ENCODE measurements at places on chromosomes 3 and 15.

DNA sequence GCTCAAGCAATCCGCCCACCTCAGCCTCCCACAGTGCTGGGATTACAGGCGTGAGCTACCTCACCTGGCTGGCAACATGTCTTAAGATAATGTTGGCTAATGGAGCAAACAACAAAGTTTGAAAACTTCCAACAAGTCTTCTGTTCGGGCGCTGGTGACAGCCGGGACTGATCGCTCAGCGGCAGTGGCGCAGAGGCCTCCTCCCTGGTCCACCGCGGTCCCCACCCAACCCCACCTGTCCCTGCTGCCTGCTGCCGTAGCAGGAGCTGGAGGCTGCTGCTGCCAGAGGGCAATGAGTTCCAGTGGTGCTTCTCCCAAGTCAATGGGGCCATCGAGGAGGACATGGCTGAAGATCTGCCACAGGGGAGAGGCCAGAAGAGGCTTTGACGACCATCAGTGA, 12.1 kb downstream of the DLEC1 start:
- no peak for DNase-seq

DNA sequence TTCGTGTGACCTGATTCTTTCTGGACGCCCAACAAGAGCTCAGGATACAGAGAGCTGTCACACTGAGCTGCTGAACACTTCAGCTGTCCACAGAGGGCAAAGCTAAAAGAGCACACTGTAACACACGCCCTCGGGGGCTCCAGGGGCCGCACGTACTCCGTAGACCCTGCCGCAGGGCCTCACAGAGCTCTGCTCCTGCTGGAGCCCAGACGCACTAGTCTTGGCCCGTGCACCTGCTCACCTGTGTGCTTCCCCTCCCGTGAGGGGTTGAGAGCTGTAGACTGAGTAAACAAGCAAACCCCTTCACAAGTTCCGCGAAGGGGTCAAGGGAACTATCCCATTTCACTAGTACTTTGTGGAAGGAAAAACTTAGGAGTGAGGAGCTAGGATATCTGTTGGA, 30.7 kb upstream of the TUSC7 start:
- DNase-seq = no peak

DNA sequence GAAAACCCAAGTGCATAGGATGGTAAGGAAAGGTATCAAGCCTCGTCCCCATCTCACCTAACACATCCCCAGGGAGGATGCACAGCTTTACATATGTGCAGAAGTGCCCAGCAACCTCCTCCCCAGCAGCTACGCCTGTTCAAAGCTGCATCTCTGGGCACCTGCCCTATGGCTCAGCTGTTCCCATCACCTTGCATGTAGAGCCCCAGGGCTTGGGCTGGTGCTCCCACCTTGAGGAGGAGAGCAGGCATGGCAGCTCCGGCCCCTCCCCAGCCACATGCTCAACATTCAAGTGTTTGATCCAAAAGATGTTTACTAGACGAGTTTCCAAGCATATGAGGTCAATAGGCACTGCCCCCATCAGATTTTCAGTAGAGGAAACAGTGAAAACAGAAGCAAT, 173.5 kb downstream of the ATP10A start:
- DNase-seq = no peak

DNA sequence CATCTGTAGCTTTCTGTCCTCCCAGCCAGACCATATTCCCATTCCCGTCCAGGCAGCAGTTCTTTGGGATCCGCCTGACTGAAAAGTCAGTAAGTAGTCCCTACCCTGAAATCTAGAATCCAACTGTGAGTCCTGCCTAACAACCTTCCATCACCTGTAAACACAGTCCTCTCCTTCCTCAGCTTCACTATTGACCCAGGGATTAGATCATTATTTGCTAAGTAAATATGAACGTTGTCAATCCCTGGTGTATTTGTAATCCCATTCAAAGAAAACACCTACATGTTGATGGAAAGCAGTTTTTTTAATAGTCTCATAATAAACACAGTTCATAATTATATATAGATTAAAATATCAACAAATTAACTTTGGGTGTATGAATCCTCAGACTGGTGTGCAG, 732 bp downstream of the SAXO2 start:
- DNase-seq = no peak

GRCh38 chr3:184155644-184156521, 706 bp downstream of the DVL3 start:
- no peak for DNase-seq

DNA sequence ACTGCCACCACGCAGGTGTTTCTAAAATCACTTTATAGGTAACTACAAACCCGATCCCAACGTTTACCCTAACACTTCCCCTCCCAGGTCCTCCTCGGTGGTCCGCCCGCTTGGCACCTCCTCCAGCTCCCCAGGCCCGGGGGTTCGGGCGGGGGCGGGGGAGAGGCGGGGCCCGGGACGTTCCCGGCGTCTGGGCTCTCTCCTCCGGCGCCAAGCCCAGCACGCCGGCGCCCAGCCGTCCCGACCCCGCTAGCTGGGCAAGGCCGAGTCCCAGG, 562 bp downstream of the CGGBP1 start:
- no peak for DNase-seq

- DNase-seq = no peak
These were observed 2.5 kb upstream of the NLGN1 start for GRCh38 chr3:173395073-173395411.

GRCh38 chr3:189636048-189636447, 4.9 kb downstream of the TP63 start:
- DNase-seq = no peak

- DNase-seq = no peak
These were observed 28.6 kb downstream of the LRTM1 start for GRCh38 chr3:54899273-54899672.

GRCh38 chr3:48446425-48447193, at the start of gene ATRIP:
Gene ATRIP (plus strand): TSS chr3:48446737. CDS start chr3:48446846, 109 bp downstream.
- DNase-seq = peak; percentile 43

DNA sequence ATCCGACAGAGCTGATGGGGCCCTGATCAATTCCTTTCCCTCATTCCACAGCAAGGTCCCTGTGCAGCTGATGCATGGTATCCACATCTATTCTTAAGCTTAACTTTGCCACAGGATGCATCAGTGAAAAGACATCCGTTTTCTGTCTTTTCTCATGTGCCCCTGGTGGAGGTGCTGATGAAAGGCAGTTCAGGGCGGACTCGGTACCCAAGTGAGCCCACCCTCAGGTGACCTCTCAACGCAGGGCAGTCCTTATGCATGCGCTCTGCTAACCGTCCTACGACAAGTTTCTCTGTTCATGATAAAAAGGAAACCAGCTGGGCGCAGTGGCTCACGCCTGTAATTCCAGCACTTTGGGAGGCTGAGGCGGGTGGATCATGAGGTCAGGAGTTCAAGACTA, 251.4 kb downstream of the ADAMTS17 start:
- no peak for DNase-seq

DNA sequence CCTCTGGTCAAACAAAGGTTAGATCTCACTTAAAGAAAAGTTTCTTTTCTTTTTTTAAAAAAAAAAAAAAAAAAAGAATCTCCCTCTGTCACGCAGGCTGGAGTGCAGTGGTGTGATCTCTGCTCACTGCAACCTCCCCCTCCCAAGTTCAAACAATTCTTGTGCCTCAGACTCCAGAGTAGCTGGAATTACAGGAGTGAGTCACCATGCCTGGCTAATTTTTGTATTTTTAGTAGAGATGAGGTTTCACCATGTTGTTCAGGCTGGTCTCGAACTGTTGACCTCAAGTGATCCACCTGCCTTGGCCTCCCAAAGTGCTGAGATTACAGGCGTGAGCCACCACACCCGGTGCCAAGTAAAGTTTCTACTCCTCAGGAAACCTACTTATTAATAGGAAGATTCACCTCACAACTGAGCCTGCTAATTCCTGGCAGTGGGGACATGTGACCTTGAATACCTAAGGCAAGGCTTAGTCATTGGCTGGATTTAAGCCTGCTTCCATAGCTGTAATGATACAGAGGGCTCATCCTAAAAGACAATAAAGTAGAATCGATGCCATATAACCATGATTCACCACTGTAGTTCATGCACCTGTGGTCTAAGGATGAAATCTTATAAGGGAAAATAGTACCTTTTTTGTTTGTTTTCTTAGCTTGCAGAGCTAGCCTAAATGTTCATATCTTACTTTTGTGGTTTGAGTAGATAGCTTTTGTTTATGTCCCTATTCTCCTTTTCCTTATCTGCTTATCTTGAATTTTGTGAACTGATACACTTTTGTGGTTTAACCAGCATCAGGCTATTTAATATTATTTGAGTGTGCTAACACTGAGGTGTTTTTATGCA, 24.8 kb upstream of the RBMS3 start:
- DNase-seq = no peak

DNA sequence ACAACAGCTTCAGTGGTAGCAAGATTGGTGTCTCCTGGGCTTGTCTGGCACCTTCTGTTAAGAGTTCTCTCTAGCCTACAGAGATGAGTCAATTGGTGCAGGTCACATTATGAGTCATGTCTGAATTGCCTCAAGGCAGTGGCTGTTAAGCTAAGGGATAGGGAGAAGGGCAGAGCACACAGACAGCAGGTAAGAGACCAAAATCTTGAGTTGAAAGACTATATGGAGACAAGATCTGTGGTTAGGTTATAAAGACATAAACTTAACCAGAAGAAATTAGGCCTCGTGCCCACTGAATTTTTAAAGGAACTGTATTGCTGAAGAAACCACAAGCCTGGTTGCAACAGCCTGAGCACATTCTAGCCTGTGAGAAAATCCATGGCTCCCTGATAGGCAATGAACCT, 19.2 kb upstream of the KPNA1 start:
- no peak for DNase-seq

DNA sequence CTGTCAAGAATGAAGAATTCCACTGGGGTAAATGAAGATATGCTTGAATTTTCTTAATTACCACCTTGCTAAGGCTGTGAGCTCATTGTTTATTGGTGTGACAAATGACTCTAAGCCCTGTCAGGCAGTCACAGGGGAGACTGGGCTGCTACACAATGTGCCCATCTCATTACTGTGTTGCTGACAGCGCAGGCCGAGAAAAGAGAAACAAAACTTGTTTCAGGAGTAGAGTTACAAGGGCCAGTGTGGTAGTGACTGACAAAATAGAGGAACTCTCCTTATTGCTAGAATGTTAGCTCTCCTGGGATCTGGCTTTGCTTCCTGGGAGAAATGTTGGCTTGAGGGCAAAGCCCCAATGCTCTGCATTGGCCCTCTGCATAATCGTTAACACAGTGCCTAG, 130.4 kb upstream of the CRBN start:
- DNase-seq = no peak
